ENCODE measurements at places on chromosomes 7 and 10. TPM values are rescaled to one million over a fixed set of nuclear protein-coding genes. Genes with fewer than 3 reads are reported as not detected.

Gene ANKRD1
- total RNA-seq: 0.36 TPM

Gene LIPM
- total RNA-seq: not detected

Gene ZP3
- total RNA-seq: 1.7 TPM

Gene FXYD4
- total RNA-seq: not detected
